Activated CD8-positive, alpha-beta T cell treated with anti-CD3 and anti-CD28 coated beads for 36 hours (primary cell): ENCODE measurements at places on chromosomes 11 and 22.

DNA sequence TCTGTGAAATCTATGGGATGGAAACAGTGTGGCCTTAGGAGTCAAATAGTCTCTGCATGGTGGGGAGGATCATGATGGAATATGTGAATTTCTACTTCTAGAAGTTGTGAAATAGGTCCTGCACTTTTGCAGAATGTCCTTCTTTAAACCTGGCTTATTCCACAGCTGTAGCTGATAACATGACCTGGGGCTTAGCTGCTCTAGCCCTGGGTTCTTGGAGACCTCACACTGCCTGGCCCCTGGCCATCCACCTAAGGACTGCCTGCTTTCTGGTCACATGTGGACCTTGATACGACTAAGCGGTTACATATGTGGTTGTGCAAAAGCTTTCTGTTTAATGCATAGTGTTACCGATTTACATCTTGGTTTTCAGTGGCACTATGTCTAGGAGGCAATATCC lies 88.2 kb downstream of the SWAP70 start:
- DNase-seq, result no peak

- no peak for DNase-seq
These were observed 67.4 kb downstream of the ENDOD1 start for GRCh38 chr11:95156916-95157541.

DNA sequence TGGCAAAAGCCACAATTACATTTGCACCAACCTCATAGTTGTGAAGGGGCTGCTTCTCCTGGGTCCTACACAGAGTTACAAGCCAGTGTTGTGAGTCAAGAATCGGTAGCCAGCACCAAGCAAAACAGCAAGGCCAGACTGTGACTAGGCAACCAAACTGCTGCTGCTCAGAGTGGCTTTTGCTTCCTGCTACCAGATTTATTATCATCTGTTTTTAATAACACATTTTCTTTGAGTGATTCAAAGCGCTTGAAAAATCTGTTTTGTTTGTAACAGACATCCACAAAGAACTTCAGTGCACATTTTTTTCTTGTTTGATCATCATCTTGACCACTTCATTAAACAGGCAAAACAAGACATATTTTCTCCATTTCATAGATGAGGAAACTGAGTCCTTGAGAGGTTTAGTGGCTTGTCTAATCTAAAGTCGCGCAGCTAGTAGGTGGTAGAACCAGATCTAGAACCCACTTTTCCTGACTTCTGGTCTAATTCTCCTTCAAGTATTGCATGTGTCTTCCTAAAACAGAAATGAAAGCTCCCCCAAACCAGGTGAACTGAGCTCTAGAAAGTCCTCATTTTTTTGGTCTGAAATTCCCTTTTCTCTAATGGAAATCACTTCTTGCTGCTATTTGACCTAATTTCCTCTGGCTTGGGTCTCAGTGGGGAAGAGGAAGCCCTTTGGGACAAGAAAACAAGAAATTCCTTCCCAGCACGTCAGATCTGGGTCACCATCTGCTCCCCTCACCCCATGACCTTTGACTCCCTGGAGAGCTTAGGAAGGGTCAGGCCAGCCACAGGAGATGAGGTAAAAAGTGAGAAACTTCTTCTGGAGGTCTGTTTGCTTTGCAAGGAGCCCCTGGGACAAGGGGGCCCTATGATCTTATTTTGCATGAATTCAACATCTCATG lies 39.9 kb downstream of the CWC15 start:
- DNase-seq, result no peak

GRCh38 chr11:43516316-43516850 lies 157.7 kb downstream of the TTC17 start:
- no peak for DNase-seq

- no peak for DNase-seq
These were observed 56.9 kb upstream of the TNRC6B start for GRCh38 chr22:40120848-40121247.

DNA sequence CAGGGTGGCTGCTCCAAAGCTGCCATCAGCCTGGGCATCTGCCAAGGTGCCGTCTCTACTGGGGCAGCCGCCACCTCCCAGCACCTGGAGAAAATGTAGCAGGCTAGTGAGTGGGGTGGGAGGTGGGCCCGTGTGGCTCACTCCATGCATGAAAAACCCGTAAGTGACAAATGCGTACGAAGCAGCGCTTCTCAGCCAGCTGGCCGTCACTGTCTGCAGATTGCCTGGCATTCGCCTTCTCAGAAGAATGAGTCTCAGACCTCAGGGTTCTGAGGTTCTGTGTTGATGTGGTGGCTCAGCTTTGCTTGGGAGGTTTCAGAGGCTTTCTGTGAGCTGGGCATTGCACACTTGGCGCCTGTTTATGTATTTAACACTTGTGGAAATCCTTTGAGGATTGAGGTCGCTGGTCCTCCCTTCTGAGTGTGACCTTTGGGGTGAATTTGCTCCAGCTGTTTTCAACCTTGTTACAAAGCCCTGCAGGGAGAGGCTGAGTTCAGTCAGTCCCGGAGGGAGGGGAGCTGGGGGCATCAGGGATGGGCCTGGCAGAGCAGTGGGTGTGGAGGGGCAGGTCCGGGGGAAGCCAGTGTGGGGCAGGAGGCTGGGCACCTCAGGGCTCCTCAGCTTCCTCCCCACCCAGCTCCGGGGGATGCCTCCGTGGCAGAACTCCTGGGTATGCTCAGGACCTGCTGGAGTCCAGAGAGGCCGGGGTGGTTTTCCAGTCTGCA lies 977.0 kb downstream of the TBC1D22A start:
- no peak for DNase-seq

- DNase-seq, result no peak
These were observed 61.8 kb downstream of the FAM83F start for GRCh38 chr22:40056559-40056958.

DNA sequence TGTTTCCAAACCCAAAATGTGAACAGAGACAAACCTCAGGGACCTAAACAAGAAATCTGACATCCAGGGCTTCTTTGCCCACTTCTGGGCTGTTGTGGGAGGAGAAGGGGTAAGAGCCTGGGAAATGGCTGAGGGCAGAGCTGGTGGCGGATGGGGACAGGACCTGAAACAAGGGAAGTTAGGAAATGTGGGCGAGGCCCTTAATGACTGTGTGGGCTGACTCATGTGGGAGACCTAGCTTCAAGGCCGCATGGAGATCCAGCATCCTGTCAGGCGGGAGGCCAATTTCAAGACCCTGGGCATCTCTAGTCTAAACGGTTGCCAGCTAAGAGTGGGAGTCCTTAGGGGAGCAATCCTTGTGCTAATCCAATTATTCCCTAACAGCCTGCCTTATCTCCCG lies 2.1 kb upstream of the OAF start:
- no peak for DNase-seq

GRCh38 chr22:24868979-24869378 lies 63.0 kb downstream of the SGSM1 start:
- DNase-seq, result no peak

DNA sequence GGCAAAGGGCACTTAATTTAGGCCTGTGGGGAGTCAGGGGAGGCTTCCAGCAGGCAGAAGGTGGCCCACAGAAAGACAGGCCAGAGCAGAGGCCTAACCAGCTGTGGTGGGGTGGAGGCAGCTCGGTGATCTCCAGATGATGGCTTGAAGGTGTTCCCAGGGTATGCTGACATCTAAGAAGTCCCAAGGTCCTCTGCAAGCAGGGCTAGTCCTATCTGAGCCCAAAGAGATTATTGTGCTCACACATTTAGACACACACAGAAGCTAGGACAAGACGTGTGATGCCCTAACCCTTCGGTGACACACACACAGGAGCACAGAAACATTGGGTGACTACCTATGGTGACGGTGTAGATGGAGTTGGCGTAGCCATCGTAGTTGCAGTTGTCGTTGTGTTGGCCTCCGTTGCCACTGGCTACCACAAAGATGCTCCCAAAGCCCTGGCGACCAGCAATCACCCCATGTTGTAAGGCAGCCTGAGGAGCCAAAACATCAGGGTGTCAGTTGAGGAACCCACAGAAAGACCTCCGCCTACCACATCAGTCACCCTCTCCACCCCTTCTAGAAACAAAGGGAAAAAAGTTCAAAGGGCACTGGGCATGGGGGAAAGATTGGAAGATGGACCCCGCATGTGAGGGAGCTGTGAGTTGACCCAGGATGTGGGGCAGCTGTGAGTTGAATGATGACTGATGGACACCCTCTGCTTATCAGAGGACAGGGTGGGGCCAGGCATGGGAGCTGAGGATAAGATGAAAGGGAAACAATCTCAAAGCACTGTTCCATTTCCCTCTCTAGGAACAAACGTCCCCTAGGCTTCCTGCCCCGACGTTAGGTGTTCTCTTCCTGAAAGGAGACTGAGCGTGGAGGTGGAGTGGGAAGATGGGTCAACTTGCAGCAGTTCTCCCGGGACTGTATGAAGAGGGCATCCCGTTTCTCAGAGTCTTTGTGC lies 7.9 kb downstream of the PCSK7 start:
- no peak for DNase-seq

DNA sequence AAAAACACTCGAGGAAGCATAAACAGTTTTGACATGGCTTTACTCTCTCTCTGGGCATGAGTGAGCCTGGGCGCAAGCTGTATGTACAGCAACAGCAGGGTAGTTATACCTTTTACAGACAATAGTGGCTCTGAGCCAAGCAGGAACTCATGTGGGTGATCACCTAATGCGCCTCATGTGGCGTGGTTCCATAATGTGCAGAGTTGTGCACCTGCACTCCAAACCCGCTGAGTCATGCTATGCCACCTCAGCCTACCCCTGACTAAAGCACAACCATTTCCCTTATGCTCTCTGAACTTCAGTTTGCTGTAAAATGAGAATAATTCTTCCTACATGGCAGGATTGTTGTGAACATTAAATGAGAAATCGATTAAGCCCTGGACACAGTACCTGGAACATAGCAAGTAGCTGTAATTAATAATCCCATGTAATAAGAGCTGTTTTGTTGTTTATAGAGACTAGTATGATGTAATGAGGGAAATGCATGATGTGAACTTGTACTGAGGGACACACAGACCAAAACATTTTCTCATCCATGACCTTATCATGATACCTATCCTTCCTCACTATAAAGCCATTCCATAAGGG lies 71.6 kb downstream of the CCDC34 start:
- peak; percentile 16 for DNase-seq

DNA sequence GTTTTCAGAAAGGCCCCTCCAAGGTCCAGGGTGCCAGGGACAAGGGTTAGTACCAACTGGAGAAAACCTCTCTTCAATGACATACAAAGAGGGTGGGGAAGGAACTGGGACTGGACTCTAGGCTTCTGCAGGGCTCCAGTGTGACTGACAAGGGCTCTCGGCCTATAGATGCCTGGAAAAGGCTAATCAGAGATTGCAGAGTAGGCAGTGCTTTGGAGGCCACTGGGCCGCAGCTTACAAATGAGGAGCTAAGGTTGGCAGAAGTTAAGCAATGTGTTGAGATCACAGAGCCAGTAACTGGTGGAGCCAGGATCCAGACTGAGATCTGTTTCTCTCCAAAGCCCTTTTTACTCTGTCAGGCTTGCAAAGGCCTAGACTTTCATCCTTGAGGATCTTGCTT lies 7.4 kb upstream of the DGKZ start:
- DNase-seq, result no peak

GRCh38 chr11:95149651-95150364 lies 60.2 kb downstream of the ENDOD1 start:
- no peak for DNase-seq

GRCh38 chr11:47189100-47189834 lies 3.0 kb upstream of the PACSIN3 start:
- no peak for DNase-seq

GRCh38 chr11:120994091-120994859 lies 29.6 kb upstream of the TBCEL start:
- DNase-seq, result no peak

DNA sequence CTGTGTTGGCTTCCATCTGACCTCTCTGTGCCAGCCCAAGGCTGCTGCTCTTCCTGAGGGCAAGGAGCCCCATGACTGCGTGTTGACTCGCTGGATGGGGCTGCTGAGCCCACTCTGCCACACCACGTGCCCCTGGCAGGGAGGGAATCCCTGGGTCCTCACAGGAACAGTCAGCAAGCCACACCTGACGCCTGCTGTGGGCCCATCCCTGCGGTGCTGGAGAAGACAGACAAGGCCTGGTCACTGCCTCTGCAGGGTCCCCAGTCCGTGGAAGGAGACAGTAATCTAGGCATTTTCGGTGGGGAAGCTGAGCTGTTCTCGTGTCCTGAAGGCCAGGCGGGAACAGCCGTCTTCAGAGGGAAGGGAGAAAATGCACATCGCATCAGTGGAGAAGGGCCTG lies 10.6 kb upstream of the PPP6R3 start:
- DNase-seq, result no peak

GRCh38 chr22:36381513-36382128 lies 6.1 kb downstream of the MYH9 start:
- DNase-seq, result no peak

DNA sequence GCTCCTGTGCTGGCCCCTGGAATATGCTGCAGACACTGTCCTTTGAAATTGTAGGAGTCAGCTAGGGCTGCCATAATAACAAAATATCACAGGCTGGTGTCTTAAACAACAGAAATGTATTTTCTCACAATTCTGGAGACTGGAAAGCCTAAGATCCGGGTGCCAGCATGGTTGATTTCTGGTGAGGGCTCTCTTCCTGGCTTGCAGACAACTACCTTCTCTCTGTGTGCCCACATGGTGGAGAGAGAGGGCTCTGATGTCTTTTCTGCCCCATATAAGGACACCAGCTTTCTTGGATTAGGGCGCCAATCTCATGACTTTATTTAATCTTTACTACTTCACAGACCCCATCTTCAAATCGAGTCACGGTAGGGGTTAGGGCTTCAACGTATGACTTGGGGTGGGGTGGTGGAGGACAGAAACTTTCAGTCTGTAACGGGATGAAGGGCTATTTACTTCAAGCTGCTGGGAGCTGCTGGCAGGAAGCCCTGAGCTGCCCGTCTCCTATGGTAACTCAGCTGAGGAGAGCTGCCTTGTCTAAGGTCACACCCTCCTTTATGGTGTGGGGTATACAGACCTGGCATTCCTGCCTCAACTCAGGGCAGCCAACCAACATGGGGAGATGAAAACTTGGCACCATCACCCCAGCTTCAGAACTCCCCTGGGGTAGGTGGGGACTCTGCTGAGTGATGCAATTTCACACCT lies 142.9 kb upstream of the ZBED5 start:
- no peak for DNase-seq

DNA sequence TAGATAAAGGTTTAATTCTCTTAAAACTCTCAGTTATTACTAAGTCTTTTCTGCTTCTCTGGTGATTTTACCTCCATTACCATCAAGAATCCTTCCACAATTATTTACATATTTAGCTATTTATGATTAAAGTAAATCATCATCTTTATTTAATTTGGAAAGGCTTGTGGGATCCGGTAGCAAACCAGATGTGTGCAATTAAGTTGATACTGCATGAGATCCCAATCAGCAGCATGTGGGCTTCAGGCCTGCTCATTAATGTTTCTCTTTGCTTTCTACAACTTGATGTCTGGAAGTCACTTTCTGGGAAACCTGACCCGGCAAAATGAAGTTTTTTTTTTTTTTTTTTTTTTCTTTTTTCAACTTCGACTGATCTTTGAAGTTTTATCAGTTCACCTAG lies 558.4 kb upstream of the ANO5 start:
- DNase-seq, result no peak

- no peak for DNase-seq
These were observed 89.3 kb upstream of the LMO1 start for GRCh38 chr11:8352876-8353505.

GRCh38 chr11:129943036-129943435 lies 47.7 kb upstream of the NFRKB start:
- DNase-seq, result no peak

- DNase-seq, result no peak
These were observed 106.9 kb upstream of the NAV2 start for GRCh38 chr11:19605520-19606371.
